ENCODE measurements at places on chromosomes 4 and X. TPM values are rescaled to one million over a fixed set of nuclear protein-coding genes. Genes with fewer than 3 reads are reported as not detected.

The NFXL1 gene
- 17.3 TPM for total RNA-seq

The ZMAT1 gene
- 30.0 TPM for total RNA-seq

The LNX1 gene
- 34.3 TPM for total RNA-seq

The PLXNB3 gene
- total RNA-seq, result 0.67 TPM
